ENCODE measurements at places on chromosomes 1 and 21. TPM values are rescaled to one million over a fixed set of nuclear protein-coding genes. Genes with fewer than 3 reads are reported as not detected.

CHD5 gene
- 0.14 TPM for polyA plus RNA-seq

SV2A gene
- 0.94 TPM for polyA plus RNA-seq

GBP1 gene
- polyA plus RNA-seq = 58.6 TPM

ANKRD34A gene
- 0.47 TPM for polyA plus RNA-seq

CNN3 gene
- polyA plus RNA-seq = 79.9 TPM

MAP7D1 gene
- 103 TPM for polyA plus RNA-seq

Data from lung (tissue), 17 donors.